Mesothelial cell of epicardium (in vitro differentiated cells): ENCODE measurements at places on chromosomes 3 and 15. TPM values are rescaled to one million over a fixed set of nuclear protein-coding genes. Genes with fewer than 3 reads are reported as not detected.

GRCh38 chr3:128807186-128807830 lies 72.1 kb upstream of the ACAD9 start:
- peaks cover 8% of the 10 kb centered on the region for H3K4me1 ChIP-seq
- no peak overlapping the region for H3K4me3 ChIP-seq
- no peaks in the 10 kb centered on the region for H3K27me3 ChIP-seq
- peaks cover 29% of the 10 kb centered on the region for H3K36me3 ChIP-seq

GRCh38 chr15:62753518-62754221 lies 288.9 kb upstream of the TPM1 start:
- H3K27ac ChIP-seq = no peak overlapping the region
- no peak overlapping the region for H3K4me3 ChIP-seq
- no peaks in the 10 kb centered on the region for H3K36me3 ChIP-seq
- no peaks in the 10 kb centered on the region for H3K27me3 ChIP-seq

DNA sequence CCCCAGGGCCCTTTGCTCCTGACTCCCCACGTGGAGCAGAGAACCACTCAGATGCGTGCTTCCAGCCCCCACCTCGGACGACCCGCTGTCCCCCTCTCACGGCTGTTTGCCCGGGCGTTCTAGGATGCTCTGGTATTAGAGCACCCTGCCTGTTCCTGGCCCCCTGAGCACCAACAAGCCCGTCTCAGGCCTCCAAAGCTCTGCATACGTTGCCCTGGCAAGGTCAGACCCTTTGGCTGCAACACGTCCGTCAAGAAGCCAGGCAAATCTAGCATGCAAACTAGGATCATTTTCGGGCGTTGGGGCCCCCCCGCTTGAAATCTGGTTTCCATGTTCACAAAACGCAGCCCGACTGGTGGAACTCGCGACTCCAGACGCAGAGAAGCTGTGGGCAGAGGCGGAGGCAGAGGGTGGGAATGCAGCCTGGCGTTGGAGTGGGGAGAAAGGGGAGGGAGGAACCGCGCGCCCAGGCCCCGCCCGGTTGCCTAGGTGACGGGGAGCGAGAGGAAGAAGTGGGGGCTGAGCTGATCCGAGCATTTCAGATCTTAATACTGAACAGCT lies 86.2 kb upstream of the PIAS1 start:
- DNase-seq = peak; percentile 62
- H3K27ac ChIP-seq = peak overlapping the region; percentile 83
- H3K27me3 ChIP-seq = no peaks in the 10 kb centered on the region
- peak overlapping the region; percentile 71 for H3K4me3 ChIP-seq
- H3K36me3 ChIP-seq = no peaks in the 10 kb centered on the region
- peaks cover 23% of the 10 kb centered on the region for H3K4me1 ChIP-seq

DNA sequence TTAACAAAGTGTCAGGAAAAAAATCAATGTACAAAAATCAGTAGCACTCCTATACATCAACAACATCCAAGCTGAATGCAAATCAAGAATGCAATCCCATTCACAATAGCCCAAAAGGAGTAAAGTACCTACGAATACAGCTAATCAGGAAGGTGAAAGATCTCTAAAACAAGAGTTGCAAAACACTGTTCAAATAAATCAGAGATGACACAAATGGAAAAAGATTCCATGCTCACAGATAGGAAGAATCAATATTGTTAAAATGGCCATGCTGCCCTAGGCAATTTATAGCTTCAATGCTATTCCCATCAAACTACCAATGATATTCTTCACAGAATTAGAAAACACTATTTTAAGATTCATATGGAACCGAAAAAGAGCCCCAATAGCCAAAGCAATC lies 223.7 kb upstream of the CD96 start:
- DNase-seq = no peak
- no peak overlapping the region for H3K4me3 ChIP-seq
- H3K36me3 ChIP-seq = no peaks in the 10 kb centered on the region
- peaks cover 16% of the 10 kb centered on the region for H3K4me1 ChIP-seq
- H3K27me3 ChIP-seq = no peaks in the 10 kb centered on the region

DNA sequence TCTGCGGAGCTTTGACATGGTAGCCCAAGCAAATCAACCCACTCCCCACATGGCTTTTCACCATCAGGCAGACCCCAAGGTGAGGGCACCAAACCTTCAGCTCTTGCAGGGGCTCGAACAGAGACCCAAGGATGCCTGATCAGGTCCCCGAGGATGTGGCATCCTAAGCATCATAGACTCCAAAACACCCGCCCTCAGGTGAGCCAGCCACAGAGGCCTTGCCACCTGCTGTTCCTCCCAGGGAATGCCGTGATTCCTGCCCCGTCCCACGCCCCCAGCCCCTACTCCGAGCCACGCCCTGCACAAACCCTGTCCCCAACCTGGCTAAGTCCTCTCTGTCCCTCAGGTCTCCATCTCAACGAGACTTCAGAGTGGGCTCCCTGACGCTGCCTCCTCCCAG lies 34.7 kb upstream of the SLC41A3 start:
- H3K27me3 ChIP-seq = peaks cover 10% of the 10 kb centered on the region
- peak; percentile 28 for DNase-seq
- no peaks in the 10 kb centered on the region for H3K36me3 ChIP-seq
- H3K4me1 ChIP-seq = peaks cover 4% of the 10 kb centered on the region

DNA sequence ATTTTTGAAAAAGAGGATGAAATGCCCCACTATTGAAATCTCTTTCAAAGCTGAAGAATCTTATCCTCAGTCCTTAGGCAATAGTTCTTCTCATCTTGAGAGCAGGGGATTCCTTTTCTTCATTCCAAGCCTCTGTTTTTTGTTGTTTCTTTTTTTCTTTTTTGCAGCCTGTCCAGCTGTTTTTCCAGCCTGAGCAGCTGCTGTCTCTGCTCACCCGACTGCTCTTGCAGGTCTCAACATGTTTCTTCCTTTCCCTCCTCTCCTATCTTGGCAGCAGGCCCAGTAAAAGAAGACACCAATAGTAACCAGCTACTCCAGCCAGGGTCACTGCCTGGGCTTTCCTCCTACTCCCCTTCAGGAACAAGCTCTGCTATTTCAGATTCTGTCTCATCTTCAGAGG lies 23.8 kb downstream of the MEX3B start:
- H3K27ac ChIP-seq = peak overlapping the region; percentile 75
- peaks cover 18% of the 10 kb centered on the region for H3K4me1 ChIP-seq
- H3K4me3 ChIP-seq = no peak overlapping the region
- no peaks in the 10 kb centered on the region for H3K27me3 ChIP-seq
- DNase-seq = no peak

GRCh38 chr3:124467980-124468902 lies 262.0 kb upstream of the UMPS start:
- DNase-seq = peak; percentile 43
- H3K27ac ChIP-seq = no peak overlapping the region
- H3K4me1 ChIP-seq = no peaks in the 10 kb centered on the region
- H3K27me3 ChIP-seq = no peaks in the 10 kb centered on the region
- H3K4me3 ChIP-seq = no peak overlapping the region
- peaks cover 4% of the 10 kb centered on the region for H3K36me3 ChIP-seq

DNA sequence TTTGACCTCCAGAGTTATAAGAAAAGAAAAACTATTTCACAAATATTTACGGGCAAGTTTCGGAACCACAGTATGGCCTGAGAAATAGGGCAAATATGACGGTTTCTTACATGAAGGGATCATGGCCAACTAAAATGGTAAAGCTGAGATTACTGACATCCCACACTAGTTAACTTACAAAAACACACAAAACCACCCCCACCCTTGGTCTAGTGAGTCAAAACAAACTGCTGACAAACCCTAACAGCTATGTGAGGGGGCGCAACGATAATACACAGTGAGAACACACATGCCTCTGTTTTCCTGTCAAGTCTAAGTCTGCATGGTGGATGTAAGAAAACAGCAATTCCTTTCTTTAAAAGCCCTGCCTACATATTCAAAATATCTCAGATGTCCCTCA lies 32.3 kb downstream of the CBLB start:
- no peak for DNase-seq
- no peaks in the 10 kb centered on the region for H3K27me3 ChIP-seq
- peaks cover 33% of the 10 kb centered on the region for H3K4me1 ChIP-seq
- peaks cover 35% of the 10 kb centered on the region for H3K36me3 ChIP-seq
- H3K4me3 ChIP-seq = no peak overlapping the region

GRCh38 chr3:170476291-170476690 lies 57.6 kb downstream of the CLDN11 start:
- DNase-seq = no peak
- peaks cover 54% of the 10 kb centered on the region for H3K4me1 ChIP-seq
- peak overlapping the region; percentile 94 for H3K27ac ChIP-seq

- peaks cover 47% of the 10 kb centered on the region for H3K4me1 ChIP-seq
- H3K4me3 ChIP-seq = no peak overlapping the region
- H3K27me3 ChIP-seq = no peaks in the 10 kb centered on the region
- H3K27ac ChIP-seq = peak overlapping the region; percentile 84
- peak; percentile 55 for DNase-seq
These were observed 75.8 kb downstream of the AAGAB start for GRCh38 chr15:67178569-67179210.

FBXO40 gene
- total RNA-seq = not detected in 3 replicates

INSYN1 gene
- 11.7 to 13.2 TPM (median 12.7 TPM) in 3 replicates for total RNA-seq

TP53BP1 gene
- total RNA-seq = 103 to 112 TPM (median 108 TPM) in 3 replicates

CIB1 gene
- total RNA-seq = 16.9 to 18.1 TPM (median 17.6 TPM) in 3 replicates

RBPMS2 gene
- total RNA-seq = 14.3 to 17.8 TPM (median 14.6 TPM) in 3 replicates

GOLGA6A gene
- 0.20 to 0.94 TPM (median 0.29 TPM) in 3 replicates for total RNA-seq
